Suprapubic skin (tissue), 4 donors: ENCODE measurements at places on chromosomes 13 and 19. TPM values are rescaled to one million over a fixed set of nuclear protein-coding genes. Genes with fewer than 3 reads are reported as not detected.

DNA sequence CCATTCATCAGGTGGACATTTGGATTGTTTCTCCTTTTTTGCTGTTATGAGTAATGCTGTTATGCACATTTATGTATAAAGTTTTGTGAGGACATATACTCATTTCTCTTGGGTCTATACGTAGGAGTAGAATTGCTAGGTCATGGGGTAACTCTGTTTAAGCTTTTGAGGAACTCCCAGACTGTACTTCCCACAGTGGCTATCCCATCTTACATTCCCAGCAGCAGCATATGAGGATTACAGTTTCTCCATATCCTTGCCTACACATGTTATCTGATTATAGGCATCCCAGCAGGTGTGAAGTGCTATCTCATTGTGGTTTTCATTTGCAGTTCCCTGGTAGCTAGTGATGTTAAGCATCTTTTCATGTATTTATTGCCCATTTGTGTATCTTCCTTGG lies 5.9 kb downstream of the ZSCAN22 start:
- peaks cover 20% of the 10 kb centered on the region for H3K36me3 ChIP-seq
- H3K4me1 ChIP-seq, result peaks cover 9% of the 10 kb centered on the region
- DNase-seq, result no peak

DNA sequence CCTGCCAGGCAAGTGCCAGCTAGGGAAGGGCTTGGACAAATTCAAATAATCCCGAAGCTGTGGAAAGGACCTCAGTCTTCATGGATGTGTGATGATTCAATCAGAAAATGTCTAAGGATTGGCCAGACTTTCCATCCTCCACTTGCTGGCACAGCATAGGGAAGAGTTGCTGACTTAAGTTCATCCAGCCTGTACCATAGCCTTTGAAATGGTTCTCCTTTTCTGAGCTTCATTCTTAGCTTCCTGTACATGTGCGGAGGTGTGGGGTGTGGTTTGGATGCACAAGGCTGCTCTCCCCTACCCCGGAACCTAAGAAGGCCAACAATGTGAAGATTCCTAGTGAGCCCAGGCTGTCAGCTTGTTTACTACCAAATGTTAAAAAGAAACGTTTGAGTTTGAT lies 959 bp upstream of the IGFL3 start:
- DNase-seq, result no peak
- no peak overlapping the region for H3K4me3 ChIP-seq
- peaks cover 30% of the 10 kb centered on the region for H3K4me1 ChIP-seq
- no peaks in the 10 kb centered on the region for H3K36me3 ChIP-seq

GRCh38 chr13:101397742-101398141 lies 18.6 kb downstream of the NALCN start:
- no peaks in the 10 kb centered on the region for H3K36me3 ChIP-seq
- no peak overlapping the region for H3K27ac ChIP-seq
- DNase-seq, result no peak
- H3K4me1 ChIP-seq, result no peaks in the 10 kb centered on the region

DNA sequence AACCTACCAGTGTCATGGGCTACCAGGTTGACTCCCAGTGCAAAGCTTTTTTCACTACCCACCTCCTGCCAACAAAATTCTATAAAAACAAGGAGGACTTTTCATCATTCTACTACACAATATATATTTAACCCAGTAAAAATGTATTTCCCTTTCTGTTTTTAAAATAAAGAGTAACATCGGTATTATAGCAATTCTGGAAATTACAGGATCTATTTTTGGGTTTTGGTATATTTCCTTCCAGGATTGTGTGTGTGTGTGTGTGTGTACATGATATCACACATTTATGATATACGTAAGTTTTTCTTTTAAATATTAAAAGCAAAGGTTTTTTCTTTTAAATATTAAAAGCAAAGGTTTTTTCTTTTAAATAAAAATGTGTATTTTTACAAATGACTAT lies 6.0 kb upstream of the UBL3 start:
- peaks cover 4% of the 10 kb centered on the region for H3K4me1 ChIP-seq
- H3K27me3 ChIP-seq, result no peaks in the 10 kb centered on the region
- H3K27ac ChIP-seq, result no peak overlapping the region
- H3K4me3 ChIP-seq, result no peak overlapping the region
- no peak for DNase-seq
- no peaks in the 10 kb centered on the region for H3K36me3 ChIP-seq

DNA sequence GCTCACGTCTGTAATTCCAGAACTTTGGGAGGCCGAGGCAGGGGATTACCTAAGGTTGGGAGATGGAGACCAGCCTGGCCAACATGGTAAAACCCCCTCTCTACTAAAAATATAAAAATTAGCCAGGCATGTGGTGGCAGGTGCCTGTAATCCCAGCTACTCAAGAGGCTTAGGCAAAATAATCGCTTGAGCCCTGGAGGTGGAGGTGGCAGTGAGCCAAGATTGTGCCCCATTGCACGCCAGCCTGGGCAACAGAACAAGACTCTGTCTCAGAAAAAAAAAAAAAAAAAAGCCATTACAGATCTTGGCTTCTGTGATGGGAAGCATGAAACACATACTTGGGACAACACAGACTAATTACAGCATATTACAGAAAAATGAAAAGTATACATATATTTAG lies 1404.5 kb upstream of the SPRY2 start:
- H3K4me1 ChIP-seq, result no peaks in the 10 kb centered on the region
- no peak for DNase-seq
- no peak overlapping the region for H3K4me3 ChIP-seq
- no peak overlapping the region for H3K27ac ChIP-seq
- no peaks in the 10 kb centered on the region for H3K27me3 ChIP-seq

GRCh38 chr19:33819506-33819879 lies 22.8 kb downstream of the KCTD15 start:
- H3K27me3 ChIP-seq, result no peaks in the 10 kb centered on the region
- peak; percentile 66 for DNase-seq
- peaks cover 58% of the 10 kb centered on the region for H3K4me1 ChIP-seq
- H3K36me3 ChIP-seq, result no peaks in the 10 kb centered on the region

DNA sequence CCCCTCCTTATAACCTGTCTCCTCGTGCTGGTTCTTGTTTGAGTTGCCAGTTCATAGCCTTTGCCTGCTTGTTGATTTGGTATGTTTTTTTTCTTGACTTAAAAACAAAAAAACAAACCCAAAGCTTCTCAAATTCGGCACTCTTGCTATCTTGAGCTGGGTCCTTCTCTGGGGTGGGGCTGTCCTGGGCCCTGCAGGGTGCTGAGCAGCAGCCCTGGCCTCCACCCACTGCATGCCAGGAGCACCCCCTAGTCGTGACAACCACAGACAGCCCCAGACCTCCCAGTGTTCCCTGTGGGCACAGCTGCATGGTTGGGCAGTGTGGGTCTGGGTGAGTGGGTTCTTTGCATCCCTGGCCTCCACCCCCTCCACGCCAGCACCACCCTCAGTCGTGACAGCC lies 27.8 kb downstream of the KDM4B start:
- no peaks in the 10 kb centered on the region for H3K27me3 ChIP-seq
- DNase-seq, result no peak
- H3K4me3 ChIP-seq, result no peak overlapping the region
- peaks cover 18% of the 10 kb centered on the region for H3K36me3 ChIP-seq

DNA sequence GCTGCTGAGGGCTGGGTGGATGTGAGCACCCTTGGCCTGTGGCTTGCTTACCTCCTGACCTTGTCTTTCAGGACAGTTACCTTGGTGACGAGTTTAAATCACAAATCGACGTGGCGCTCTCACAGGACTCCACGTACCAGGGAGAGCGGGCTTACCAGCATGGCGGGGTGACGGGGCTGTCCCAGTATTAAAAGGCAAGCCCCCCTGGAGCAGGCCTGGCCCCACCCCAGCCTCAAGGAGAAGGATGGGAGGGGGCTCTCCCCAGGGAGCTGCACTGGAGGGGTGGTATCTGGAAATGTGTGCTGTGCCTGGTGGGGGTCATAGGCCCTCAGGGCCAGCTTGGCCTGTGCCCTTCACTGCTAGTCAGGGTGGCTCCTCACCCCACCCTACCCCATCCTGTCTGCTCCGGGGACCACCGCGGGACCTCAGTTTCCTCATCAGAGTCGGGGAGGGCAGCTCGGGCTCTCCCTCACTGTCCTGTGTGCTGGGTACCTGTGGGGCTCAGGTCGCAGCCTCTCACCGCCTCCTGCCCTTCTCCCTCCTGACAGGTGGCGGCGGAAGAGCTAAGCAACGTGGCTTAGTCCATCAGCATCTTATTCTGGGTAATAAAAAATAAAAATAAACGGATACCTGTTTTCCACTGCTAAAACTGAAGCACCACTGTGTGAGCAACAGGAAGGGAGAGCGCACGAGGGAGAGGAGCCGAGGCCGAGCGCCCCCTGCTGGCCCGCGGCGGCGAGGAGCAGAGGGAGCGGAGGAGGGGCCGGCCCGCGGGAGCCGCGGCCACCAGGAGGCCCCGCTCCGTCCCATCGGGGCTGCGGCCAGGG lies 29.8 kb downstream of the CERS1 start:
- H3K4me1 ChIP-seq, result peaks cover 22% of the 10 kb centered on the region
- no peak overlapping the region for H3K27ac ChIP-seq
- H3K27me3 ChIP-seq, result peaks cover 15% of the 10 kb centered on the region
- no peak overlapping the region for H3K4me3 ChIP-seq
- peaks cover 59% of the 10 kb centered on the region for H3K36me3 ChIP-seq

Gene ATCAY
- total RNA-seq, result not detected

Gene SBK2
- not detected for total RNA-seq

- no peak overlapping the region for H3K27ac ChIP-seq
- H3K36me3 ChIP-seq, result no peaks in the 10 kb centered on the region
- no peaks in the 10 kb centered on the region for H3K4me1 ChIP-seq
- no peak for DNase-seq
- H3K27me3 ChIP-seq, result no peaks in the 10 kb centered on the region
Measured at GRCh38 chr13:105030851-105031250, 1504.6 kb downstream of the EFNB2 start.

GRCh38 chr13:110311443-110312338 lies 4.6 kb downstream of the COL4A2 start:
- H3K4me3 ChIP-seq, result peak overlapping the region; percentile 22
- DNase-seq, result no peak
- peaks cover 52% of the 10 kb centered on the region for H3K27me3 ChIP-seq
- H3K27ac ChIP-seq, result peak overlapping the region; percentile 21

DNA sequence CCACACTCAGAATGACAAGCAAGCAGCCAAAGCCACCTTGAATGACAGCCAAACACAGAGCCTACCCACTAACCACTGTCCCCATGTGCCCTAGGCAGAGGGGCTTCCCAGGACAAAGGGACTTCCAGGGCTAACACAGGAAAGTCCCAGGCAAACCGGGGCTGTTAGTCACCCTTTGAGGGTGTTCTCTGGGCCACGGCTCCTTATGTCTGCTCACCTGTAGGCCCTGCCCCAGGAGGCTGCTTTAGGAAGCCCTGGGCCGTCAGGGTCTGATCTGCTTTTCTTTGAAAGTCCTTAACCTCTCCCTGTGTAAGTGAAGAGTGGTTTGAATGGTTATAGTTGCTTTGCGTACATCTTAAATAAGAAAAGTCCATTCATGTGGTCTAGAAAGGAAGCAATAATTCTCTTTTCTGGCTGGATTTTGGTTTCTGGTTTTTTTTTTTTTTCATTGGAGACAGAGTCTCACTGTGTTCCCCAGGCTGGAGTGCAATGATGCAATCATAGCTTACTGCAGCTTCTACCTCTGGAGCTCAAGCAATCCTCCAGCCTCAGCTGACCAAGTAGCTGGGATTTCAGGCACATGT lies 161.4 kb downstream of the EFNB2 start:
- no peaks in the 10 kb centered on the region for H3K27me3 ChIP-seq
- DNase-seq, result no peak
- no peak overlapping the region for H3K4me3 ChIP-seq
- no peak overlapping the region for H3K27ac ChIP-seq

Gene ONECUT3
- total RNA-seq, result not detected

DNA sequence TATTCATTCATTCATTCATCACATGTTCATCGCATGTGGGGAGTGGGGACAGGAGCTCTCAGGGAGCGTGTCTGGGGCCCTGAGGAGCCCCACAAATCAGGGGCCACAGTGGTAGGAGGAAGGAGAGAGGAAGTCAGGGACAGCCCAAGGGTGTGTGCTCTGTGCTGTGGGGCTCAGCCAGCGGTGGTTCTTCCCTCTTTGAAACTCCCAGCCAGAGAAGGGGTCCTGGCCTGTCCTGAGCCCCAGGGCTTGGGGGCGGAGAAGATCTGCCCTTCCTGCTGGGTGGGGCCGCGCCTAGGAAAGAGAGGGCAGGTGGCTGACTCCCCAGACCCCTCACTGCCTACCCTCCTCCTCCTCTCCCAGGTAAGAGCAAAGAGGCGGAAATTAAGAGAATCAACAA lies 14.6 kb downstream of the AP2A1 start:
- no peaks in the 10 kb centered on the region for H3K27me3 ChIP-seq
- no peak overlapping the region for H3K27ac ChIP-seq
- no peak for DNase-seq
- H3K4me3 ChIP-seq, result no peak overlapping the region
- H3K4me1 ChIP-seq, result peaks cover 9% of the 10 kb centered on the region

DNA sequence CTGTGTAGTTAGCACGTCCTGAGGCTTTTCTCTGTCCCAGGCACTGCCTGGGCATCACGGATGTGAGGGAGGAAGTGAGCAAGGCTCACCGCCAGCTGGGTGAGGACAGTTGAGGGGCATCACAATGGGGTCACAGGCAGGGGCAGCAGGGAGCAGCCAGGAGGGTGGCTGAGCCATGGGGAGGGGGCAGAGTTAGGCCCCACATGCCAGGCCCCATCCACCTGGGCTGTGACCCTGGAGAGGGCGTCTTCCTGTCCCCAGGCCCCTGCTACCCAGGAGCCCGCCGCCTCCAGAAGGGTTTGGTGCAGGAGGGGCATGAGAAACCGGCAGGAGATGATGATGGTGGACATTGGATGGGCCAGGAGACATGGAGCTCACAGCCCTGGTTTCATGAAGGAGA lies 56.8 kb upstream of the F7 start:
- H3K4me3 ChIP-seq, result no peak overlapping the region
- no peak overlapping the region for H3K27ac ChIP-seq
- H3K27me3 ChIP-seq, result peaks cover 2% of the 10 kb centered on the region
- DNase-seq, result no peak
- H3K36me3 ChIP-seq, result peaks cover 28% of the 10 kb centered on the region

DNA sequence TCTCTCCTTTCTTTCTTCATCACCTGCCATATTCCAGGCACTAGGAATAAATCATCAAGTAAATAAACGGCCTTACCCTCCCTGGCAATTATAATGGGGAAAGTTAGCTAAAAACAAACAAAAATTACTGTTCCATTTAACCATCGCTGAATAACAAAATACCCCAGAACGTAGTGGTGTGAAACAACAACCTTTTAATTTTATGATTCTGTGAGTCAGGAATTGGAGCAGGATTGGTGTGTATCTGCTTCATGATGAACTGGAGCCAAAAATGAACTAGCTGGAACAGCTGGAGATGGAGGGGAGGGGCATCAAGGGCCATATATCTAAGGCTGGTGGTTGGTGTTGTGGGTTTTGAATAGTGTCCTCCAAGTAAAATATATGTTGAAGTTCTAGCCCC lies 3.7 kb upstream of the CADM4 start:
- H3K4me1 ChIP-seq, result peaks cover 19% of the 10 kb centered on the region
- H3K27me3 ChIP-seq, result peaks cover 12% of the 10 kb centered on the region
- no peak for DNase-seq
- no peak overlapping the region for H3K4me3 ChIP-seq

Gene IL17D
- 0.60 TPM for total RNA-seq

DNA sequence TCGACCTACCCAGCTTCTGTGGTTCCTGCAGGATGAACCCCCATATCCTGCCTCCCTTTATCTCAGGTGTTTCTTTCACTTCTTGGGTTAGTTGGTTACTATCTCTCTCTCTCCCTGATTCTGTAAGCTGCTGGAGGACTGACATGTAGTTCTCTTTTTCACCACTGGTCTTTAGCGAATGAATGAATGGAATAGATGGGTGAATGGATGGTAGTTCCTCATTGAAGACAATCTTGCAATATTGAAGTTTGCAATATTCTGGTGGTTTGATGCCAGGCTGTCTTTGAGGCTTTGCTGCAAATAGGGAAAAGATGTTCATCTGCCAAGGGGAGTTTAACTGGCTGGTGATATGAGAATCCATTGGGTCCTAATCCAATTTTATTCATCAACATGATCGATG lies 120.2 kb downstream of the UBL3 start:
- no peak for DNase-seq
- no peak overlapping the region for H3K4me3 ChIP-seq
- H3K27me3 ChIP-seq, result no peaks in the 10 kb centered on the region
- no peak overlapping the region for H3K27ac ChIP-seq
